ENCODE measurements at places on chromosomes 12 and 14.
A peak's percentile ranks its signal among the peaks of the same experiment; 100 is the strongest.

DNA sequence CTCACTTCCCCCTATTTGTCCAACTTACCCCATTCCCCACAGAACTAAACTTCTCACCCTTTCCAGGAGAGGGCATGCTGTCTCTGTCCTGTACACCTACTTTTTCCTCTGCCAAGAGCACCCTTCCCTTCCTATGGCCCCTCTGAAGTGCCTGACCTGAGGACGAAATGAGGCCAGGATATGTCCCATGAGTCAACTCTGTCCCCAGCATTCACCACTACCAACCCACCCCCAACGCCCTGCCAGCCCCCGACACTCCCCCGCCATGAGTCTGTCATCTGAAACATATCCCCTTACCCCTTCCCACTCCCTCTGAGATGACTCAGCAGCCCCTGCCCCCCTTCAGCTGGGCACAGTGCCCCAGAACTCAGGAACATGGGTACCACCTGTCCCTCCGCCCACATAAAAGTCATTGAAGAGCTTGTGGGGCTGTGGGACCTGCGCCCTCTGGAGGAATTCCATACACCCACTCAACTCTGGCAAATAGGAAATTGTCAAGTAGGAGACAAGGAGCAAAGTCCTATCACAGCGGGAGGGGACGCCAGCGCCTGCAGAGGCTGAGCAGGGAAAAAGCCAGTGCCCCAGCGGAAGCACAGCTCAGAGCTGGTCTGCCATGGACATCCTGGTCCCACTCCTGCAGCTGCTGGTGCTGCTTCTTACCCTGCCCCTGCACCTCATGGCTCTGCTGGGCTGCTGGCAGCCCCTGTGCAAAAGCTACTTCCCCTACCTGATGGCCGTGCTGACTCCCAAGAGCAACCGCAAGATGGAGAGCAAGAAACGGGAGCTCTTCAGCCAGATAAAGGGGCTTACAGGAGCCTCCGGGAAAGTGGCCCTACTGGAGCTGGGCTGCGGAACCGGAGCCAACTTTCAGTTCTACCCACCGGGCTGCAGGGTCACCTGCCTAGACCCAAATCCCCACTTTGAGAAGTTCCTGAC is 26.3 kb downstream of the ITGA7 start:
- DNase-seq, result no peak

DNA sequence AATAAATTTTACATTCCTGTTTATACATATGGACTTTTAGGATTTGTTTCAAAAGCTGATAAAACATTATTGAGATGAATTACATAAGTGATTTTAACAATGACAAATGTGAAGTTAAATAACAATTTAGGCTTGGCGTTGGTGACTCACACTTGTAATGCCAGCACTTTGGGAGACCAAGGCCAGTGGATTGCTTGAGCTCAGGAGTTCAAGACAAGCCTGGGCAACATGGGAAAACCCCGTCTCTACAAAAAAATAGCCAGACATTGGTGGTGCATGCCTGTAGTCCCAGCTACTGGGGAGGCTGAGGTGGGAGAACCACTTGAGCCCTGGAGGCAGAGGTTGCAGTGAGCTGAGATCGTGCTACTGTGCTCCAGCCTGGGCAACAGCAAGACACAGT is 7.4 kb downstream of the ACOT2 start:
- no peak for DNase-seq

DNA sequence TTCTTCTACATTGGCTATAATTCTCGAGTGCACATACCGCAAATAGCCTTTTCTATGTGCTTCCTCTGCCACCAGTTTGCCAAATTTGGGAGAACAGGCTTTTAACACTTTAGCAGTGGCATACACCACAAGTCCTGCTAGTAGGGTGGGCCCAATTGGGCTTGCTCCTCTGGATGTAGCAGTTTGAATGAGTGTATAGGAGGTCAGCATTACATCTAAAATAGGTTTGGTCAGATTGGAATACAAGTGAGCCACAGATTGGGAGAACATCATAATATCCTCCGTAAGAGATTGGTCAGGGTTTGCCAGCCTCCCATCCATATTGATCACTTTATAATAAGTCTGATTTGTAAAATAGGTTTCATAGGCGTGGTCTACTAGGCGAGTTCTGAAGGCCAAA is 902 bp downstream of the ABCD2 start:
- peak; percentile 26 for DNase-seq

- no peak for DNase-seq
These were observed 173.0 kb upstream of the G2E3 start for GRCh38 chr14:30385925-30386324.

DNA sequence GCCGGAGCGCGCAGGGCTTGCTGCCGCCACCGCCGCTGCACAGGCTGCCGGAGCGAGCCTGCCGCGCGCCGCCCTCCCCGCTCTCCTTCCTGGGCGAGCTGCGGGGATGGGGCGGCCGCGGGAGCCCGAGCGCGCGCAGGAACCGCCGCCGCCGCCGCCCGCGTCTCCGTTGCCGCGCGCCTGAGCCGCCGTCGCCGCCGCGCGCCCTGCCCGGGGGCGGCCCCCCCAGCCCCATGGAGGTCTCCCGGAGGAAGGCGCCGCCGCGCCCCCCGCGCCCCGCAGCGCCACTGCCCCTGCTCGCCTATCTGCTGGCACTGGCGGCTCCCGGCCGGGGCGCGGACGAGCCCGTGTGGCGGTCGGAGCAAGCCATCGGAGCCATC is 352 bp downstream of the PLXNC1 start:
- no peak for DNase-seq

- DNase-seq, result peak; percentile 44
These were observed 2.8 kb upstream of the CD4 start for GRCh38 chr12:6786416-6787094.

- no peak for DNase-seq
These were observed 2.6 kb upstream of the KRT79 start for GRCh38 chr12:52836491-52837412.

GRCh38 chr12:132188916-132189325 is 44.7 kb downstream of the NOC4L start:
- DNase-seq, result no peak

DNA sequence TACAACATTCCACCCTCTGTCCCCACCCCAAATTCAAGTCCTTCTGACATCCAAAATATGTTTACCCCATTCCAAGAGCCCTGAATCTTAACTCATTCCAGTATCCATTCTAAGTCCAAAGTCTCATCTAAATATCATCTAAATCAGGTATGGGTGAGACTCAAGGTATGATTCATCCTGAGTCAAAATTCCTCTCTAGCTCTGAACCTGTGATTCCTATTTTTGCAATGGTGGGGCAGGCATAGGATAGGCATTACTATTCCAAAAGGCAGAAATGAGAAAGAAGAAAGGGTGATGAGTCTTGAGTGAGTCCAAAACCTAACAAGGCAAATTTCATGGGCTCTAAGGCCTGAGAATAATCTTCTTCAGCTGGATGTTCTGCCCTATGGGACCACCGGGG is 140.3 kb upstream of the FAR2 start:
- DNase-seq, result no peak

- DNase-seq, result no peak
These were observed 116.6 kb upstream of the RTL1 start for GRCh38 chr14:101019990-101020710.

GRCh38 chr12:3962631-3963483 is 89.7 kb upstream of the PARP11 start:
- peak; percentile 82 for DNase-seq

- no peak for DNase-seq
These were observed 59.0 kb upstream of the RERGL start for GRCh38 chr12:18148961-18149360.

GRCh38 chr12:644303-644639 is 19.0 kb downstream of the NINJ2 start:
- no peak for DNase-seq

- DNase-seq, result peak; percentile 52
These were observed 39.5 kb downstream of the BEGAIN start for GRCh38 chr14:100547633-100548294.

- no peak for DNase-seq
These were observed 49.6 kb upstream of the GPR68 start for GRCh38 chr14:91294153-91294552.

DNA sequence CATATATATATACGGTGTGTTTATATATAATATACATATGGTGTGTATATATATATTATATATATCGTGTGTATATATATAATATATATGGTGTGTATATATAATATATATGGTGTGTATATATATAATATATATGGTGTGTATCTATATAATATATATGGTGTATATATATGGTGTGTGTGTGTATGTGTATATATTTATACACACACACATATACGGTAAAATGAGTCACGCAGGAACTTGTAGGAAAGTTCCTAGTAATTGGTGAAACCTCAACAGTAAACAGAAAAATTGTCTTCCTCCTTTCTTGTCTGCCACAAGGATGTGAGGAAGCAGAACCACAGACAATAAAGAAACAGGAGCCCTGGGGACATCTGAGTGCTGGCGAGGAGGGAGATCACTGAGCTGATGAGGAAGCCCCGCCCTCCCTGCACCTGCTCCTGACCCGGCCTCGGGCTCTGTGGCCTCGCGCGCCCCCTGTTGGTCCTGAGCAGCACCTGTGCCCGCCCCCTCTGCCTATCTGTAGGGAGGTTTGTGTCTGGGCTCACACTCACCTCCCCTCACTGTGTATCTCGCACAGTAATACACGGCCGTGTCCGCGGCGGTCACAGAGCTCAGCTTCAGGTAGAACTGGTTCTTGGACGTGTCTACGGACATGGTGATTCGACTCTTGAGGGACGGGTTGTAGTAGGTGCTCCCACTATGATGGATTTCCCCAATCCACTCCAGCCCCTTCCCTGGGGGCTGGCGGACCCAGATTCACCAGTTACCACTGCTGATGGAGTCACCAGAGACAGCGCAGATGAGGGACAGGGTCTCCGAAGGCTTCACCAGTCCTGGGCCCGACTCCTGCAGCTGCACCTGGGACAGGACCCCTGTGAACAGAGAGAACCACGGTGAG is 1079.4 kb downstream of the TMEM121 start:
- DNase-seq, result peak; percentile 81

GRCh38 chr14:78633752-78634151 is 463.6 kb downstream of the NRXN3 start:
- no peak for DNase-seq

GRCh38 chr14:31934767-31935266 is 142.3 kb upstream of the ARHGAP5 start:
- peak; percentile 37 for DNase-seq

GRCh38 chr12:110355073-110355472 is 48.4 kb downstream of the ANAPC7 start:
- peak; percentile 32 for DNase-seq

DNA sequence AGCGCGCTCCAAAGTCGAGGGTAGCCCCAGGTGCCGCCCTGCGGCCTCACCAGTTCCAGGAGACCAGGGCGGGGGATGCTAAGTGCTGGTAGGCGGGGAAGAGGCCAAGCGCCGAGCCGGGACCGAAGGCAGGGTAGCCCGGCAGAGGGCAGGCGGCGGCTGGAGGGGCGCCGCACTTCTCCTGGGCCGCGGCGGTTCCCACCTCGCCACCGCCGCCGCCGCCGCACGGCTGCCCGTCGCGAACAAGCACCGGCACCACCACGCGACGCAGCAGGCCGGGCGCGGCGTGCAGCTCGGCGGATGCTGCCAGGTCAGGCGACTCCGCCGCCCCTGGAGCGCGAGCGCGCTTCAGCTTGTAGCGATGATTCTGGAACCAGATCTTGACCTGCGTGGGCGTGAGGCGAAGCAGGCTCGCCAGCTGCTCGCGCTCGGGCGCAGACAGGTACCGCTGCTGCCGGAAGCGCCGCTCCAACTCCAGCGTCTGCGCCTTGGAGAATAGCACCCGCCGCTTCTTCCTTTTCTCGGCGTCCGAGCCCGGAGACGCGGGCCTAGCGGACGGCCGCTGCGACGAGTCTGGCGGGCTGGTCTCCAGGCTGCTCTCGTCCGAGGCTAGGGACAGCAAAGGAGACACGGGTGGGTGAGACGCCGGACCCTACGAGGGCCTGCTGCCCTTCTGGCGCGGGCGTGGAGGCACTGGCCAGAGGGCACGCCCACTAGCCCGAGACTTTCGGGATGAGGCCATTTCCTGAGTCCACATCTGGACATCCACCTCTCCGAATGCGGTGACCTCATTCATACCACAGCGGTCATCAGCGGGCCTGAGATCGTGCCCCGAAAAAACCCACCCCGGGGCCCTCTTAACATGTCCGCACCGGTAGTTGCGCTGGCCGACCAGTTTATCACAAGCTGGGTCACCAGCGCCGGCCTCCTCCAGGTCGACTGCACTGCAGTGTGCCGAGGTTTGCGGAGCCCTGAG is 1.3 kb downstream of the NKX2-8 start:
- DNase-seq, result no peak

DNA sequence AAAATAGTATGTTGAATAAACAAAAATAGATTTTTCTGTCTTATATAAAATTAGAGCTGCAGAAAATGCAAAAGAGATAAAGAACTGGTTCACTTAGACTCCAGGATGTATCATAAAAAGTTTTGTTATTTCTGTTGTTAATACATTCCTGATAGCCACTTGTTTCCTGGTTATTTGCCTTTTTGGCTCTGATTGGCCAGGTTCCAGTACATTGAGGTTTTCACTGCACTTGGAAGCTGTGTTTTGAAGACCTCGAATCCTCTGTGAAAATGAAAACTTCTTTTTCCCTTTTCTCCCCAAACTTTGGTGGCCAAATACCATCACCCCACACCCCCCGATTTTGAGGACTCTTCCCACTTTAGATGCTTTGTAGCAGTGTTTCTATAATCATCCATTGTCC is 525.3 kb downstream of the MED13L start:
- DNase-seq, result no peak

DNA sequence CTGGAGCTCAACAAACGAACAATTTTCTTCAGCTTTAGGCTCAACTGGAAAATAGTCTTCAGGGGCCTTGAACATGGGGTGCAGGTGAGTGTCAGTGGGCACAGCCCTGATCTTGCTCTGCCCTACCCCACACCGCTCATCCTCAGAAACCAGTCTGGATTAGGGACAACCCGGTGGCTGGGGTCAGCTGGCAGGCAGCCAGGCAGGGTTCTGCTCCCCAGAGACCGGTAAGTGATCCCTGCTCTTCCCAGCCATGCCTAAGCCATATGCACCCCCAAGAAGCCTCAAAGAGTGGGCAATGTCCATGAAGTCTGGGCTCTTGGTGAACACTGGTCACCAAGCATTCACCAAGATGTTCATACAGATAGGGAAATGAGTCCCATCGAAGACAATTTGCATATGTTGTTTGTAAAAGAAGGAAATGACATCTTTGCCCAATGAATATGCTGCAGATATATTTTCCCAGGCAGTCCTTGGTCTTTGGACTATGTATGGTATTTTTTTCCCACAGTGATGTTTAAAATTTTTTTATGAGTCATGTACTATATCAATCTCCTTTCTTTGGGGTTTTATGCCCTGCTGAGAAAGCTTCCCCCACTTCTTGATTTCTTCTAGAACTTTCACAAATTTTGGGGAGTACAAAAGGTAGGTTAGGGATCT is 63.9 kb upstream of the VASH1 start:
- DNase-seq, result no peak

DNA sequence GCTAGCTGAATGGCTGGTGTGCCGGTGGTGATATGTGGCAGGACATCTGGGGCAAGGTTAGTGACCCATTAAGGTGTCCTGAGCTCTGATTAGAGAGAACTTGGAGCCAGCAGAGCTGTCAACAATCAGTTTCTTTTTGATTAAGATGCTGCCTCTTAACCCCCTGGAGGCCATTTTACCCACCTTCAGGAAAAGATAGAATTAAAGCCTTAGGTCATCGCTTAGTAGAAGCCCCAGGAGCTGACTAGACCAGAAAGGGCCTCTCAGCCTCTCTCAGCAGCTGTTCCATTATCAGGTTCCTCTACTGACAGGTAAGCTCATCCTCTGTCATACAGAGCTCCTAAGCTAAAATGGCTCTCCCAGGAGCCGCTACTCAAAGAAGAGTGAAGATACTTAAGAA is 339.0 kb downstream of the FUT8 start:
- DNase-seq, result no peak
